Smooth muscle cell of bladder (primary cell): ENCODE measurements at places on chromosomes 4 and X. TPM values are rescaled to one million over a fixed set of nuclear protein-coding genes. Genes with fewer than 3 reads are reported as not detected.

SMIM31 gene
- not detected in 2 replicates for total RNA-seq

TLR7 gene
- total RNA-seq, result not detected in 2 replicates

FREM3 gene
- under 0.01 TPM in 1 of 2 replicates, not detected in the other for total RNA-seq

FGF5 gene
- total RNA-seq, result 2.1 and 2.3 TPM in 2 replicates

RBMXL3 gene
- not detected in 2 replicates for total RNA-seq

MAGEA2 gene
- under 0.01 TPM in 1 of 2 replicates, not detected in the other for total RNA-seq

GUCY1A1 gene
- 0.71 and 1.2 TPM in 2 replicates for total RNA-seq

SAP30 gene
- 12.7 and 30.4 TPM in 2 replicates for total RNA-seq

HTR2C gene
- under 0.01 TPM in 2 replicates for total RNA-seq

TCEAL5 gene
- not detected in 2 replicates for total RNA-seq

ITM2A gene
- total RNA-seq, result 0.14 and 0.28 TPM in 2 replicates

EVC gene
- 34.8 and 36.8 TPM in 2 replicates for total RNA-seq

NSG1 gene
- total RNA-seq, result 2.4 and 19.9 TPM in 2 replicates
